Mammary microvascular endothelial cell (primary cell): ENCODE measurements at places on chromosomes 12 and 14. TPM values are rescaled to one million over a fixed set of nuclear protein-coding genes. Genes with fewer than 3 reads are reported as not detected.

Gene LYZ
- total RNA-seq, result not detected in 2 replicates

Gene C12orf56
- total RNA-seq, result not detected in 2 replicates

Gene NPFF
- not detected in 2 replicates for total RNA-seq

Gene RNF212B
- total RNA-seq, result not detected in 2 replicates

Gene TAS2R20
- total RNA-seq, result 0.10 and 0.13 TPM in 2 replicates

Gene RIPK3
- 2.3 and 4.4 TPM in 2 replicates for total RNA-seq

Gene NCOR2
- total RNA-seq, result 34.1 and 57.0 TPM in 2 replicates

Gene DYRK4
- 24.2 and 30.4 TPM in 2 replicates for total RNA-seq

Gene NKX2-8
- total RNA-seq, result not detected in 2 replicates

Gene TPH2
- total RNA-seq, result 0.20 TPM in 1 of 2 replicates, not detected in the other

Gene AQP6
- total RNA-seq, result not detected in 2 replicates

Gene P2RX2
- not detected in 2 replicates for total RNA-seq

Gene ANO4
- 0.25 and 0.40 TPM in 2 replicates for total RNA-seq

Gene CLEC4D
- total RNA-seq, result not detected in 2 replicates

Gene OLR1
- not detected in 2 replicates for total RNA-seq

Gene CLEC9A
- total RNA-seq, result not detected in 2 replicates

Gene KRT77
- not detected in 2 replicates for total RNA-seq

Gene GYS2
- total RNA-seq, result not detected in 2 replicates

Gene PRKCH
- 104 and 107 TPM in 2 replicates for total RNA-seq

Gene GNB3
- total RNA-seq, result 0.10 and 0.20 TPM in 2 replicates

Gene NAV3
- total RNA-seq, result 15.5 and 18.6 TPM in 2 replicates

Gene PIWIL1
- not detected in 2 replicates for total RNA-seq

Gene BBS10
- total RNA-seq, result 8.9 and 10.3 TPM in 2 replicates

Gene MYBPC1
- not detected in 2 replicates for total RNA-seq
